Stomach (tissue), 19 donors: ENCODE measurements at places on chromosomes 16 and 17. TPM values are rescaled to one million over a fixed set of nuclear protein-coding genes. Genes with fewer than 3 reads are reported as not detected.

GRCh38 chr17:29591146-29591736, 1.7 kb upstream of the ANKRD13B start:
- H3K36me3 ChIP-seq, result no peaks in the 10 kb centered on the region
- H3K4me3 ChIP-seq, result peak overlapping the region; percentile 78
- H3K4me1 ChIP-seq, result peaks cover 58% of the 10 kb centered on the region
- DNase-seq, result peak; percentile 85
- H3K27me3 ChIP-seq, result no peaks in the 10 kb centered on the region

GRCh38 chr16:49468611-49469310, 95.2 kb downstream of the C16orf78 start:
- no peaks in the 10 kb centered on the region for H3K36me3 ChIP-seq
- no peak overlapping the region for H3K27ac ChIP-seq
- no peak overlapping the region for H3K4me3 ChIP-seq
- peak; percentile 10 for DNase-seq

DNA sequence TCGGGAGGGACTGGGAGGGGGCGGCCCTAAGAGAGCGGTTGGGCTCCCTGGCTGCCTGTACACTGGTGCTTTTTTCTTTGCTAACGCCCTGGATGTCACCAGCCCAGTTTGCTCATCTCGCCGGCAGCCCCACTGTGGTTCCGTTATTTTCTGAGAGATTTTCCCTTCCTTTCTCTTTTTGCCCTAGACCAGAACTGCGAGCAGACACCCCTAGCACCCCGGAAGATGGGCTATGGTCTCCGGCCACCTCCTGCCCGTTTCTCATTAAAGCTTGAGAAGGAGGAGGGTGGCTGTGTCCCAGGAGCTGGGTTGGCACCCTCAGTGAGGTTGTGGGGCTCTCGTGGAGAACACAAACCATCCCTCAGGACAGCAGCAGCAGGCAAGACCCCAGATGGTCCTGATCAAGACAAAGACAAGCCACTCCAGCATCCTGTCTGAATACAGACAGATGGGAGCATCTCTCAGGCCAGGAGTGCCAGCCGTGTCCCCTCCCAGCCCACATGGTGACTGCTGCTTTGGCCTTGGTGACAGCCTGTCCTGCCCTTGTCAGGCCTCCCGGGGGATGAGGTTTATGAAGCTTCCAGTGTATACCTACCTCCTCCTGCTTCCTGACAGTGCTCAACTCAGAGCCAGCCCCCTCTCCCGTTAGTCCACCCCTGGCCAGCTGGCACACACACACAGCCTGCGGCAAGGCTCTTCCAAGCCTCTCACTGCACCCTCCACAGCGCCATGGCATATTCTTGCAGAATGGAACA, 77.2 kb downstream of the KCNJ12 start:
- no peaks in the 10 kb centered on the region for H3K27me3 ChIP-seq
- H3K4me3 ChIP-seq, result peak overlapping the region; percentile 36
- no peak overlapping the region for H3K27ac ChIP-seq
- peaks cover 12% of the 10 kb centered on the region for H3K4me1 ChIP-seq

DNA sequence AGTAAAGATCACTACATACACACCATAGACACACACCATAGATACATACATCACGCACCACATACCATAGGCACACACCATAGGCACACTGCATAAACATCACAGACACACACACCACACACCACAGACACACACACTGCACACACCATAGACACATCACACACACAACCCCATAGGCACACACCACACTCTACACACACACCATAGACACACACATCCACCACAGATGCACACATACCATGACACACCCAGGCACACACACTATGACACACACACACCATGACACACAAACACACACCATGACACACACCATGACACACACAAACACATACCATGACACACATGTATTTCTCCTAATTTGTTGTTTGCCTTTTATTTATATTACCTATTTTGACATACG, 14.1 kb downstream of the TBC1D16 start:
- peaks cover 5% of the 10 kb centered on the region for H3K4me1 ChIP-seq
- H3K27ac ChIP-seq, result no peak overlapping the region
- H3K36me3 ChIP-seq, result no peaks in the 10 kb centered on the region
- no peaks in the 10 kb centered on the region for H3K27me3 ChIP-seq
- no peak for DNase-seq

GRCh38 chr16:79997257-79997656, 396.7 kb upstream of the MAF start:
- H3K4me1 ChIP-seq, result no peaks in the 10 kb centered on the region
- no peaks in the 10 kb centered on the region for H3K36me3 ChIP-seq
- no peaks in the 10 kb centered on the region for H3K27me3 ChIP-seq
- H3K27ac ChIP-seq, result no peak overlapping the region
- no peak for DNase-seq

The NLRP1 gene
- 83.7 TPM for total RNA-seq
